ENCODE measurements at places on chromosomes 2 and 18.

DNA sequence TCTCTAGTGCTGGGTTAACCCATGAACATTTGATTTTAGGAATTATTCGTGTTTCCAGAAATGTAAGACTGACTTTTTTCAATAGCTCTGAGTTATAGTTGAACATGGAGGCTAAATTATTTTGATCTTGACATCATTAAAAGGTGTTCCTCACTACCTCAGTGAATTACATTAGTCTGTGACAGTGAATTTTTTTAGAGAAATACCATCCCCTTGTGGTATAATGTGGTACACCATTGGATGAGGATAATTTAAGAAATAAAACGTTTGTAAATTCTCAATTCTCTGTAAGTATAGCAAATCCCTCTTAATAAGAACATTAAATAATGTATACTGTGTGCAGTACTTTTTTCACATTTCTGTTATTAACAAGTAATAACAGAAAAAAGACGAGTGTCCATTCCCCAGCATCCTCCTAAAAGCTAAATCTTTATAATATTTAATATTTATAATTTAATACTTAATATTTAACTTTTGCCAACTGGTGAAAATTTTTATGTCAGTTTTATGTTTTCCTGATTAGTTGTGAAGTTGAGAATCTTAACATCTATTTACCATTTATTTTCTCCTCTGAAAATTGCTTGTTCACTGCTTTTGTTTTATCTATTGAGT lies 70.3 kb upstream of the CWC22 start:
- no peak for DNase-seq

- peak; percentile 69 for DNase-seq
Measured at GRCh38 chr2:29130295-29130694, 15.1 kb downstream of the CLIP4 start.

- DNase-seq = no peak
Measured at GRCh38 chr18:67363694-67364093, 152.8 kb downstream of the DSEL start.

DNA sequence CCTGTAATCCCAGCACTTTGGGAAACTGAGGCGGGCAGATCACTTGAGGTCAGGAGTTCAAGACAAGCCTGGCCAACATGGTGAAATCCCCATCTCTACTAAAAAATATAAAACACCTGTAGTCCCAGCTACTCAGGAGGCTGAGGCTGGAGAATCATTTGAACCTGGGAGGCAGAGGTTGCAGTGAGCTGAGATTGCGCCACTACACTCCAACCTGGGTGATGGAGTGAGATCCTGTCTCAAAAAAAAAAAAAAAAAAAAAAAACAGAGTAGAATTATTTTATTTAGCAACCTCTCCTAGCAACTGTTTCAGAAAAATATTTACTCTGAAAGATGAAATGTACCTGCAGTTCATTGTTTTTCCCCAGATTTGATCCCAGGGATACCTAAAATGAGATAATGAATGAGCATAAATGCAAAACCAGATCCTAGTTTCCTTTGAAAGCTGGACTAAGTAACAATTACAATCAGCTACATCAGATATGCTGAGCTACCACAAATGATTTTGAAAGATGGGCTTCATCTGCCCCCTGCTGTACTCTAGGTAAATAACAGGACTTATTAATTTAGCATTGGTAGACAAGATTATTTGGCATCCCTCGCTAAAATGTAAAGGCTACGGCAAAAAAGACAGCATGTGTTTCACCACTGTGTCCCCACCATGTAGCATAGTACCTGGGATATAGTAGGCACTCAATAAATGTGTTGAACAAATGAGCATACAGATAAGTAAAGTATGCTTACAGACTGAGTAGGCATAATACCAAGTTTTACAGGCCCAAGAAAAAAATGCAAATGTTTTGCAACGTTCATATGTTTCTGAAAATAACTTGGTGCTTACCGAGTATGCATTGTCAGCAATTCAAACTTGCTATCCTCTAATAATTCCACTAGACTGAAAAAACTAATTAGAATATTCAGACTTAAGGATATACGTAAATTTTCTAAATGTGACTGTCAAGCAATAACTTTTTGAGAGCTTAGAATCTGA lies 102.5 kb downstream of the ATL2 start:
- peak; percentile 54 for DNase-seq

DNA sequence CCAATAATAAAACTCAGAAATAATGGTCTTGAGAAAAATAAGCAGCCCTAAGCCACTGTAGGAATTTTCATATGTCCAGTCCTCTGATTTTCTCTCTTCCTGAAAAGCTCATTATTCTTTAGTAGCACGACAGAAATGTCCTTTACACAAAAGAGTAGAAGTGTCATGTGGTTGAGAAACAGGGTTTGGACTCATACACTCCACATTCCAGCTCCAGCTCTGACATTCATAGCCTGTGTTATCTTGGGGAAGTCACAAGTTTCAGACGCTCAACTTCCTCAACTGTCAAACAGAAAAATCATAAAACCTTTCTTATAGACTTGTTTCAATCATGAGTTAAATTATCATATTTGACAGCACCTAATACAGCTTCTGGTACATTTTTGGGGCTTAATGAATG lies 511.5 kb downstream of the TNS1 start:
- no peak for DNase-seq

DNA sequence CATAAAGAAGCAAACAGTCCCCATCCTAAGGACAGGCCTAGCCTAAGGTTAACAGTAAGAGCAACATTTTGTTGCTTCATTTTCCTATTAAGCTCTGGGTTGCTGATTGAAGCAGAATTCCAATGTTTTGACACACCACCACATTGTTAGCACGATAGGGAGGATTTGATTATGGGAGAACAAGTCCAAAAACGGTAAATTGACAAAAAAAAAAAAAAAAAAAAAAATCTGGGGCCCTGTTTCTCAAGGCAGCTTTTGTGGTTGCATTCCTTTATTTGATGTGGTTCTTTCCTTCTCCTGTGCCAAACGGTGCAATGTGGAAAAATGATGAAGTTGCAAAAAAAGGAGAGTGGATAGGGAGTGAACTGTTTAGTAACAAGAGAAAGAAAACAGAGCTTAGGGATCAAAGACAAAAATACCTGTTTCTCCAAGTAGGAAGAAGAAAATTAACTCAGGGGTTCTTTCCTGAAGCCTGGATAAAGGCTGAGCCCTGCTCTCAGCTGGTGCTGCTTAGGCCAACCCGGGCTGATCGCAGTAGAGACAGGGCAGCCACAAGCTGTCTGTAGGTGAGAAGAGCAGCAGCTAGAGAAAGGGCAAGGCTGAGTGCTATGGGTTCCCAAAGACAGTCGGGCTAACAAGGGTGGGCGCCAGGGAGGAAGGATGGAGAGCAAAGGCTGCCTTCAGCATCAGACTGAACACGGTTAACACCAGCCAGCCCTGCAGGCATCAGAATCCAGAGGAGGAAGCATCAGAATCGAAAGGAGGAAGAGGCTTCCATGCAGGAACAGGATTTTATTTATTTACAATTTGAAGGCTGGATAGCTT lies 167.8 kb upstream of the FOSL2 start:
- DNase-seq = no peak

- no peak for DNase-seq
Measured at GRCh38 chr2:45743531-45744396, 92.3 kb downstream of the PRKCE start.

- peak; percentile 47 for DNase-seq
Measured at GRCh38 chr2:136253288-136254004, 135.5 kb upstream of the CXCR4 start.

DNA sequence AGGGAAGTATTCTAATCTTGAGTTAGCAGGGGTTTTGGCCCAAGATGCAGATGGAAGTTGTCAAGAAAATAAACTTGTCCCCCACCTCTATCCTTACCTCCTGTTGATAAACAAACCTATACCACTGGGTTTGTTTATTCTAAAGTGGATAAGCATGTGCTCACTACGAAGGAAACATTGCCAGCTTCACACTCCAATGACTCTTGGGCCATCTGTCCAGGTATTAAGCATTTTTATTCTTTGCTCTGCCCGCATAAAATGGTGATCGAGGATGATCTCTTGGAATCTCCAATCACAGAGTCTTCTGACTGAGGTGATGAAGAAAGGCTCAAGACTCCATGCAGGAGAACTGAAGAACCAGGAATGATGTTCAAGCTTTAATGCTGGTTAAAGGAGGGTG lies 1908.4 kb upstream of the PIK3C3 start:
- no peak for DNase-seq

GRCh38 chr18:68447286-68447685 lies 267.6 kb downstream of the TMX3 start:
- no peak for DNase-seq

GRCh38 chr18:13562494-13563029 lies 163.8 kb downstream of the FAM210A start:
- DNase-seq = peak; percentile 66

- DNase-seq = no peak
Measured at GRCh38 chr2:205579335-205579734, 103.0 kb upstream of the NRP2 start.

- no peak for DNase-seq
Measured at GRCh38 chr2:235347691-235348090, 146.2 kb upstream of the AGAP1 start.

DNA sequence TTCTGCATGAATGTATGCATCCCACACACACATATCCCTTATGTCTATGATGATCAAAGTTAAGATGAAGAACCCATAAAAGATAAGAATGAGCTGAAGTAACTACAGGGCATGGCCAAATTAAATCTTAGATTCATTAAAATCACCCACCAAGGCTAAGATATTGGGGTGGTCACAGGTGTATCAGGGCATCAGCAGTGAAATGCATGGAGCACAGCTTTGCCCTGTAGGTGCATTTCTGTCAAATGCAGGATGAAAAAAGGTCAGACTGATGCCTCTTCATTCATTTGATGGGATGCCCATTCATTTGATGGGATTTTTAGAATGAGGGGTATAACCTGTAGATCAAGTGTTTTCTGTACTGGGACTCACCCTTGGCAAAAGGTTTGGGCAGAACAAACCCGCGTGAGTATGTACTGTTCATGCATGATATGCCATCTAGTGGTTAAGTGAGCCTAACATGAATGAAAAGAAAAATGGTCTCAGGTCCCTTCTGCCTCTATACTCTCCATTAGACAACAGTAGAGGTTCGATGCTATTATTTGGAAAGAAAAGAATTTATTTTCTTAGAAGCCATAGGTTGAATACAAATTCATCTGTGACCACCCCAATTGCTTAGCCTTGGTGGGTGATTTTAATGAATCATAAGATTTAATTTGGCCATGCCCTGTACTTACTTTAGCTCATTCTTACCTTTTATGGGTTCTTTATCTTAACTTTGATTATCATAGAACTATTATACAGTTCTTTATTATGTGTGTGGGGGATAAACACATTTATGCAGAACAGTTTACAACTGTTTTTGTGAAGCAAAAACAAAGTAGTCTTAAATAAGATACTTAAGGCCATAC lies 43.2 kb upstream of the NOSTRIN start:
- DNase-seq = peak; percentile 32

GRCh38 chr18:52845036-52845435 lies 505.0 kb downstream of the DCC start:
- DNase-seq = no peak

GRCh38 chr2:233822101-233822771 lies 32.1 kb downstream of the HJURP start:
- DNase-seq = no peak

DNA sequence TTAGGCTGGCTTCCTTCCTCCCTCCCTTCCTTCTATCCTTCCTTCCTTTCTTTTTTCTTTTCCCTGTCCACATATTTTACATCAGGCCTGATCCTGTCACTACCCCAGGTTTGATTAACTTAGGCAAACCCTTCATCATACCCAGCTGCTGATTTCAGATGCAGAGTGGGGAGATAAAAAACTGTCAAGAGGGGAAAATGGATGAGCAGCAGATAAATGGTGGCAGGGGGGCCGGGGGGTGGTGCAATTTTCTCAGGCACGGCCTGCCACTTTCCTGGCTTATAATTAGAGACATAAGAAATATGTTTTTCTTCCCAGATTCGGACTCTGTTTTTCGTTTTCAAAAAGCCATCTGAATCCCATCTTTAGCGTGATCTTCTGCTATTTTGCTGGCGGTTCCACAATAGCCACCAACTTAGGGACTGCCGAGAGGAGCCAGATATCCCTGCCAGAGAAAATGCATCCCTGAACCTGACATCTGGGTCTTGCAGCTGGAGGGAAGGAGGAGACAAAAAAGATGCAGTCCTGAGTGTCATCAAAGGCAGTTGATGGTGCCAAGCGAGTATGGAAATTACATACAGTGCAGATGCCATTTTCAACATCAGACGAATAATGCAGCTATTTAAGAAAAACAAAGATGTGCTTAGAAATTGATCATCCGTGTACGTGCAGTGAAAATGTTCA lies 49.9 kb downstream of the CXCR4 start:
- DNase-seq = peak; percentile 22

GRCh38 chr2:186820303-186820702 lies 28.7 kb downstream of the ZSWIM2 start:
- no peak for DNase-seq

- no peak for DNase-seq
Measured at GRCh38 chr2:78532762-78533379, 492.6 kb upstream of the REG3G start.

- DNase-seq = no peak
Measured at GRCh38 chr2:40027968-40028367, 248.9 kb upstream of the THUMPD2 start.

GRCh38 chr2:38465789-38466127 lies 88.7 kb upstream of the ATL2 start:
- no peak for DNase-seq

GRCh38 chr2:105836840-105837692 lies 92.4 kb downstream of the NCK2 start:
- no peak for DNase-seq

- DNase-seq = no peak
Measured at GRCh38 chr2:240605867-240606743, 19.2 kb upstream of the GPR35 start.

DNA sequence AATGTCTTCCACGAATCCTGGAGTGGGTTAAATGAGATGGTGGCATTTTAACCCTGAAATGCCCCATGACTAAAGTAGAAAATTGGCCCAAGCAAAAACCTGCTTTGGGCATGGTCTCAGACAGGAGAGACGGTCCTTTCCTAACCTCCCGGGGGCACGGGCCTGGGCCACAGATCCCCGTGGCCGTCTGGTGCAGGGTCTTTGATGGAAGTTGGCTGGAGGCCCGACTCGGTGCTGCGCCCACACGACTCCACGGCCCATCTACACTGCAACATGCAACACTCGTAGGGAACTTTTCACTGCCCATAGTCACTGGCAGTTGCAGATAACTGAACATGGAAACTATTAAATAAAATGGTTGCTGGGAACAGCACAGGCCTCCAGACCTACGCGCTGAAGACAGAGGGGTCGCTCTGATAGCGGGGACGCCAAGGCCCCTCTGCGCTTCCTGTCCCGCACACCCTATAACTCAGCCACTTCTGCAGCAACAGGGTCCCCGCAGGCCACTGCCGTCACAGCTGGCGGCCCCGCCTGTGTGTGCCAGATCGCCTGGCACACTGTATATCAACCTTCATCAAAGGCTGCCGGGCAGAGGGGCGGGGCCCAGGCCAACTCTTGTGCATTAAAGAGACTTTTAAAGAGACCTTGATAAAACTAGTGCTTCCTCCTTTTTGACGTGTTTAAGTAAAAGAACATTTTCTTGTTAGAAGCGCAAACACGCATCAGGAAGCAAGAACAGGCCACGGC lies 214.1 kb downstream of the TWIST2 start:
- DNase-seq = no peak

- DNase-seq = peak; percentile 68
Measured at GRCh38 chr18:63979409-63979920, 9.6 kb downstream of the SERPINB8 start.

GRCh38 chr2:120859128-120859527 lies 123.5 kb downstream of the GLI2 start:
- no peak for DNase-seq

- no peak for DNase-seq
Measured at GRCh38 chr2:173708806-173709205, 256.4 kb downstream of the SP3 start.

GRCh38 chr2:165582409-165582808 lies 112.9 kb downstream of the CSRNP3 start:
- DNase-seq = peak; percentile 20

GRCh38 chr18:11671156-11671555 lies 17.9 kb upstream of the GNAL start:
- no peak for DNase-seq
